IPS DF 6.9 (cell line): ENCODE measurements at places on chromosomes 12 and 14.

DNA sequence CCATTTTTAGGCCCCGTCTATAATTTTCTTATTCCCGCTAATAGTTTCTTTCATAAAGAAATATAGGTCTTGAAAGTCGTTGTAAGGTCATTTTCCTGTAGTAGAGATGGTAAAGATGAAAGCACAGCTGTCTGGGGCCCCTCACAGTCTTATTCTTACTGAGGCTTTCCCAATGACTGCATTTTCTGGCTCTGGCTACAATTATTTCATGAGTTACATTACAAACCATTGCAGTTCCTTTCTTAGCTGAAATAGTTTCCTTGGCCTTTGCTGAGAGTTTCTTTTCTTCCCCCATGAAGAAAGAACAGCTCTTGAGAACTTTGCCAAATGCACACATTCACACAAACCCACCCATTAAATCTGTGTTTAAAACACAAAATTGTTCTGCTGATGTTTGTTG is 113.0 kb downstream of the DYRK2 start:
- no peak overlapping the region for H3K27ac ChIP-seq
- H3K4me3 ChIP-seq = no peak overlapping the region
- H3K4me1 ChIP-seq = peaks cover under 1% of the 10 kb centered on the region; the same call in 1 of the 2 replicates
- DNase-seq = no peak
- H3K36me3 ChIP-seq = no peaks in the 10 kb centered on the region

DNA sequence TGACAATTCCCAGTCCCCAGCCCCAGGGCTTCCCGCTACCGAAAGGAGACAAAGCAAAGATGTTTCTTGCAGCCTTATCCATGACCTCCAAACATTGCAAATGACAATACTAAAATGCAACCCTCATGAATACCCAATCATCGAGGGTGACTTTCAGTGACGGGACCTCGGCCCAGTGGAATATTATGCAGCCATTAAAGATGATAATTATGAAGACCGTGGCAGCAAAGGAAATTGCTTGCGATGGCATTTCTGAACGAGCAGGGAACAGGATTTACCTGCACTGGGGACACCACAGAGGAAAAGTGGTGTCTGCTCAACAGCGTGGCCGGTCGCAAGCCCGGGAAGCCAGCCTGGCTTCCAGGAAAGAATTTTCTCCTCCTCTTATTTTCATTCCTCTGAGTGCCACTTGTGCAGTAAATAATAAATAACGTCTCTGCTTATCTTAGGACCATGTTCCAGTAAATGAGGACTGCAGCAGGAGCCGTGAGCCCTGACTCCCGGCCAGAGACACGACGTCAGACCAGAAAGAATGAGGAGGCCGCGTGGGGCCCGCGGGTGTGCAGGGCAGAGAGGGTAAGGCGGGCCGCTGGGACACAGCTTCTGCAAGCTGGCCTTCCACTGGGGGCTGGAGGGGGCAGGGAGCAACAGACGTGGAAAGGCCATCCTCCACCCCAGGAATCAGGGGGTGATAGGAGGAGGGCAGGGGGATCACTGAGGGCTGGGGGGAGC is 6.6 kb downstream of the C14orf180 start:
- no peaks in the 10 kb centered on the region; the same call in 1 of the 2 replicates for H3K36me3 ChIP-seq
- H3K27me3 ChIP-seq = no peaks in the 10 kb centered on the region
- H3K27ac ChIP-seq = no peak overlapping the region
- DNase-seq = no peak
- no peak overlapping the region for H3K4me3 ChIP-seq

GRCh38 chr12:115095073-115095748 is 411.2 kb upstream of the TBX3 start:
- H3K36me3 ChIP-seq = no peaks in the 10 kb centered on the region
- H3K4me3 ChIP-seq = no peak overlapping the region
- H3K27ac ChIP-seq = no peak overlapping the region
- H3K27me3 ChIP-seq = no peaks in the 10 kb centered on the region

DNA sequence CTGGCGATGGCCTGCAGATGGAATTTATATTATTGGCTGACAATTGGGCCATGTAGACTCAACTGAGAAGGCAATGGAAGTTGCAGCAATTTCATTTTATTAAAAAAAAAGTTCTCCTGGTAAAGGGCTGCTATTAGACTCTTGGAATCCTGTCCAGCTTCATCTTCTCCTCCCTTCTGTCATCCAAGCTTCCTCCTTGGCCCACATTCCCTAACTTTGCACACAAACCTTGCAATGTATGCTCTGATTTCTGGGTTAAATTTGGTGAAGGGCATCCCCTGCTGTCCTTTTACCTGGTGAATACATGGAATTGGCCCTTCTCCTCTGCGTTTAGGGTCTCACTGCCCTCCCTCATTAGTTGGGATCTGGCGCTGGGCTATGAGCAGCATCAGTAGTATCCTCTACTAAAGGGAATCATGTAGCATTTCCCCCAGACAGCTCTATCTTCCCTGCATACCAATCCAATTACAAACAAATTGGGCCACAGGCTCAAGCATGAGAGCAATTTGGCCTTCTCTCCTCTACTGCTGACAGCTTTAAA is 336.9 kb downstream of the BMP4 start:
- no peaks in the 10 kb centered on the region for H3K36me3 ChIP-seq
- H3K27ac ChIP-seq = no peak overlapping the region
- no peak overlapping the region for H3K4me3 ChIP-seq
- no peaks in the 10 kb centered on the region for H3K4me1 ChIP-seq
- H3K27me3 ChIP-seq = no peaks in the 10 kb centered on the region

DNA sequence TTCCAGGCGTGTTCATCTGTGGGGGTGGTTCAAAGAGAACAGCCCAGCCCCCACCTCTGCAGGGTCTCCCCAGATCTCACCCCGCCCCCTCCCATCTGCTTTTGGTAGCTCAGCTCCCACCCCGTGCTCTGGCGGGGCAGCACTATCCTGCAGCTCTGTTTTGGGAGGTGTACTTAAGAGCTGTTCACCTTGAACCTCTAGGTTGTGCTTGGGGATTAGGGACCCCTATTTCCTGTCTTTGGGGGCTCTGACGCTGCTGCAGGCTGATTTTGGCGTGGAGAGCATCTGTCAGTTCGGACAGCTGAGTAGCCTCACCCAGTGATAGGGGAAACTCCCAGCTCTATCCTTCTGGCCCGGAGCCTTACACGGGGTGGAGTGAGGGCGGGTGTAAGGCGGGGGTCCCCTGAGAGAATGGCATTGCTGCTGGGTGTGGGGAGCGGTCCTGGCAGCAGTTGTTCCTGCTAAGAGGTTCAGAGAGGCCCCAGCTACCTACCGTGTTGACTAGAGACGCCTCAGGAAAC is 765 bp downstream of the TMEM120B start:
- no peak for DNase-seq
- 0 out of 2 replicates have a peak, but pooled peaks cover 2% of the 10 kb centered on the region for H3K36me3 ChIP-seq
- H3K27me3 ChIP-seq = no peaks in the 10 kb centered on the region
- no peak overlapping the region for H3K27ac ChIP-seq
- H3K4me3 ChIP-seq = peak overlapping the region; percentile 79; the same call in 1 of the 2 replicates

GRCh38 chr14:99698236-99698635 is 14.1 kb downstream of the CYP46A1 start:
- H3K27ac ChIP-seq = no peak overlapping the region
- H3K36me3 ChIP-seq = no peaks in the 10 kb centered on the region
- no peak overlapping the region for H3K4me3 ChIP-seq
- DNase-seq = no peak
- no peaks in the 10 kb centered on the region for H3K4me1 ChIP-seq

DNA sequence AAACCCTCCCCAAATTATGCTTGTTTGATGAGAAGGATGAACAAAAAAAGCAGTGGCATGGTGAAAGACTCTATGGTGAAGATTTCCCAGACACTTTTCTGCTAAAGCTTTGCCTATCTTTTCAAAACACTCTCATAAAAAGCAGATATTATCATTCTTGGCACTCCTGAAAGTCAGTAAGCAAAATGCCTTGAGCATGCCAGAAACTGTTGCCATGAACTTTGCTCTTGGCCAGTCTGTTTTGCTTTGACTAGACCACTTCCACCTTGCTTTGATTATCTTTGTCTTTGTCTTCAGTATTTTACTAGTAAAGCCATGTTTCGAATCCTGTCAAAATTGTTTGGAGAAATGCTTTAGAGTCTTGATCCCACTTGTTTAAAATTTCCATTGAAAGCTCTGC is 110.4 kb downstream of the CNTN1 start:
- DNase-seq = no peak
- no peak overlapping the region for H3K27ac ChIP-seq
- no peaks in the 10 kb centered on the region for H3K4me1 ChIP-seq
- no peaks in the 10 kb centered on the region for H3K27me3 ChIP-seq

GRCh38 chr12:31265722-31266121 is 60.2 kb downstream of the SINHCAF start:
- H3K27me3 ChIP-seq = no peaks in the 10 kb centered on the region
- H3K4me1 ChIP-seq = peaks cover 2% of the 10 kb centered on the region
- H3K27ac ChIP-seq = no peak overlapping the region
- H3K36me3 ChIP-seq = no peaks in the 10 kb centered on the region
- DNase-seq = no peak
- no peak overlapping the region for H3K4me3 ChIP-seq

DNA sequence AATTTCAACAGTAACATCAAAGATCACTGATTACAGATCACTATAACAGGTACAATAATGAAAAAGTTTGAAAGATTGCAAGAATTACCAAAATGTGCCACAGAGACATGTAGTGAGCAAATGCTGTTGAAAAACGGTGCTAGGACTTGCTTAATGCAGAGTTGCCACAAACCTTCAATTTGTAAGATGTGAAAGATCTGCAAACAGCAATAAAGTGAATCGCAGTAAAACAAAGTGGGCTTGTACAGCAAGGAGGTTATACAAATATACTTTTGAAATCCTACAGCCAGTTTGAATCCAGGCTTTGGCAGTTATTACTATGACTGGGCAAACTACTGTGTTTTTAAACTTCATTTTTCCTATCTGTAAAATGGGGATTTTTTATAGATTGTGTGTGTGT is 1.0 kb upstream of the PLEKHA5 start:
- H3K27ac ChIP-seq = no peak overlapping the region
- no peaks in the 10 kb centered on the region for H3K4me1 ChIP-seq
- H3K4me3 ChIP-seq = no peak overlapping the region
- H3K36me3 ChIP-seq = no peaks in the 10 kb centered on the region; the same call in 1 of the 2 replicates
- DNase-seq = no peak
- no peaks in the 10 kb centered on the region for H3K27me3 ChIP-seq

DNA sequence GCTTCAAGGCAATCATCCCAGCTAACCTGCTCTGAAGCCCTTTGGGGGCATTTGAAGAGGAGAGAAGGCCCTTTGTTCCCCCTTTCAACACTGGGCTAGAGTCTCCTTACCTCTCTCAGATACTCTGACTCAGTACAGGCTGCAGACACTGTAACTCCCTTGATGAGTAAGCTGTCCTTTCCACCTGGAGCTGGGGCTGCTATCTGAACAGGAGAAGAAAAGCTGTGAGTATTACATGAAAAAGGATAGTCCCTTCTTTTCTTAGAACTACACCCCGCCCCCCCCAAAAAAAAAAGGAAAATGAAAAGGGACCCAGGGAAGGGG is 186.6 kb upstream of the PLEKHG7 start:
- no peak overlapping the region for H3K27ac ChIP-seq
- no peaks in the 10 kb centered on the region for H3K36me3 ChIP-seq
- no peaks in the 10 kb centered on the region for H3K27me3 ChIP-seq
- no peaks in the 10 kb centered on the region for H3K4me1 ChIP-seq
- DNase-seq = no peak

- no peaks in the 10 kb centered on the region for H3K4me1 ChIP-seq
- no peak for DNase-seq
- no peak overlapping the region for H3K4me3 ChIP-seq
- no peaks in the 10 kb centered on the region for H3K27me3 ChIP-seq
- no peak overlapping the region for H3K27ac ChIP-seq
- H3K36me3 ChIP-seq = peaks cover 3% of the 10 kb centered on the region; the same call in 1 of the 2 replicates
Observed at GRCh38 chr14:73167727-73168126, 31.4 kb downstream of the PSEN1 start.

- H3K36me3 ChIP-seq = no peaks in the 10 kb centered on the region
- no peak for DNase-seq
- H3K4me3 ChIP-seq = no peak overlapping the region
- H3K27me3 ChIP-seq = no peaks in the 10 kb centered on the region
- peaks cover 5% of the 10 kb centered on the region for H3K4me1 ChIP-seq
Observed at GRCh38 chr12:123898673-123899072, 74.0 kb downstream of the CCDC92 start.

DNA sequence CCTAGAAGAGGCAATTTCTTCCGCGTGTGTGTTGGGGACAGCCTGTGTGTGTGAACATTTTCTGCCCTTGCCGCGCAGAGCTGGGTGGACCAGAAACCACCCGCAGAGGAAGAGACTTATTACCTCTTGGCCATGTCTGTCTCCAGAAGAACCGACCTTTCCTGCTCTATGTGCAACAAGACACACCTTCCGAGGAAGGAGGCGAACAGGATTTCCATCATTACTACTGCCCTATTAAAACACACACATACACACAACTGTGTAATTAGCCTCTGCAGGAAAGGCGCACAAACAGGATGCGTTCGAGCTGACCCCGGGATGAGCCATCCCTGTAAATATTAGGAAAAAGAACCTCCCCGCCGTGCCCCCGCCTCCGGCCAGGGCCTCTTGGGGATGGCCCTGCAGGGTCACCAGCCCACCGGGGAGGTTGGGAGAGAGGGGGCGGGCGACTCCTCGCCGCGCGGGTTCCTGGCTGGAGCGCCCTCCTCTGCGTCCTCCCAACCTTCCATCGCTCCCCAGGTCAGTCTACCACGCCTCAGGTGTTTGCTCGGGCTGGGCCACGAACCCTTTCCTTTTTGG is 484 bp upstream of the PRKCH start:
- no peak overlapping the region for H3K27ac ChIP-seq
- no peak for DNase-seq
- peaks cover 12% of the 10 kb centered on the region; the same call in 1 of the 2 replicates for H3K27me3 ChIP-seq
- peaks cover 2% of the 10 kb centered on the region; the same call in 1 of the 2 replicates for H3K4me1 ChIP-seq

DNA sequence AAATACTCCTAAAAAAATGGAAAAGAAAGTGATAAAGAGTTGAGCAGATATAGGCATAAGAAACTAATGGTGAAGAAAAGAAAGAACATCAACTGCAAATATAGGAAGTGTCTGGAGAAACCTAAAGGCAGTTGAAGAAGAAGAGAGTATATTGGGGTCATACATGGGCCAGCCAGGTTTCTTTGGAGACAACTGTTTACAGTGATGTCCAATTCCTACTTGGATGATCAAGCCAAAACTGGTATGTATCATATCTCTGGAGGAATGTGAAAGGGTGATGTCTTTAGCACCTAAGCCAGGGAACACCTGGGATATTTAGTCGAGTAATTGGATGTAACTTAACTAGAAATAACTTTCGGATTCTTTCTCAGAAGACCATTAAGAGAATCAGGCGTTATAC is 129.3 kb upstream of the FLRT2 start:
- no peaks in the 10 kb centered on the region for H3K4me1 ChIP-seq
- no peak overlapping the region for H3K27ac ChIP-seq
- no peaks in the 10 kb centered on the region for H3K36me3 ChIP-seq

DNA sequence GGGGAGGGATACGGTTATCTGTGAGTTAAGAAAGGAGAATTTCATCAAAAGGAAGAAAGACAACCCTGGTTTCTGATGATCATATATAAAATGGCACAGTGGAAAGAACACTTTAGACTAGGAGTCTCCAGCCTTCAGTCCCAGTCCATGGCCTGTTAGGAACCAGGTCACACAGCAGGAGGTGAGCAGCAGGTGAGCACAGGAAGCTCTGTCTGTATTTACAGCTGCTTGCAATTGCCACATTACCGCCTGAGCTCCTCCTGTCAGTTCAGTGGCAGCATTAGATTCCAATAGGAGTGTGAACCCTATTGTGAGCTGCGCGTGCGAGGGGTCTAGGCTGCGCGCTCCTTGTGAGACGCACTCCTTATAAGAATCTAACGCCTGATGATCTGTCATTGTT is 137.9 kb downstream of the BTG1 start:
- H3K36me3 ChIP-seq = no peaks in the 10 kb centered on the region
- H3K4me1 ChIP-seq = no peaks in the 10 kb centered on the region
- no peaks in the 10 kb centered on the region for H3K27me3 ChIP-seq
- no peak overlapping the region for H3K27ac ChIP-seq
- DNase-seq = no peak

GRCh38 chr12:18296909-18297280 is 35.6 kb downstream of the PIK3C2G start:
- no peaks in the 10 kb centered on the region for H3K4me1 ChIP-seq
- no peak overlapping the region for H3K27ac ChIP-seq
- DNase-seq = no peak
- no peaks in the 10 kb centered on the region for H3K36me3 ChIP-seq
- no peak overlapping the region for H3K4me3 ChIP-seq
- no peaks in the 10 kb centered on the region for H3K27me3 ChIP-seq
